ENCODE measurements at places on chromosomes 6 and 20.

- peak; percentile 20 for DNase-seq
Observed at GRCh38 chr6:154167126-154167525, 128.1 kb downstream of the OPRM1 start.

GRCh38 chr6:133887156-133887879 lies 1.6 kb upstream of the TCF21 start:
- peak; percentile 53 for DNase-seq

GRCh38 chr20:62898970-62899632 lies 27.2 kb downstream of the DIDO1 start:
- no peak for DNase-seq

- DNase-seq = no peak
Observed at GRCh38 chr20:36861625-36861874, 14.4 kb upstream of the TLDC2 start.

DNA sequence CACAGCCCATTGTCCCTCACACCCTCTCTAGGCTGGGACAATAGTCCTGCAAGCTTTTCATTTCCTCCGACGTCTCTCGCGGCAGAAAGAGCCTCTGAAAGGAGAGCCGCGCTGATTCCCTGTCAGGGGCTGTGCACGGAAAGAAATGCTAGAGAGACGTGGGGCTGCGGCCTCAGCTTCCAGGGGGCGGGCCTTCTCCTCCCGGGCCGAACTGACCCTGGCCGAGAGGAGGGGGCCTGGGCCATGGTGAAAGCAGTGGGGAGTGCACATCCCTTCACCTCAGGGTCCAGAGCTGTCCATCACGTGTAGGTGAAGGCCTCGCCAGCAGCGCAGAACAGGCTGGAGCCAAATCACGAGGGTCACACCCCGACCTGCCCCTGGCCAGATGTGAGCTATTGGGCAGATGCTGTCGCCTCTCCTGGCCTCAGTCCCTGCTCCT lies 220.4 kb downstream of the TAF4 start:
- no peak for DNase-seq

DNA sequence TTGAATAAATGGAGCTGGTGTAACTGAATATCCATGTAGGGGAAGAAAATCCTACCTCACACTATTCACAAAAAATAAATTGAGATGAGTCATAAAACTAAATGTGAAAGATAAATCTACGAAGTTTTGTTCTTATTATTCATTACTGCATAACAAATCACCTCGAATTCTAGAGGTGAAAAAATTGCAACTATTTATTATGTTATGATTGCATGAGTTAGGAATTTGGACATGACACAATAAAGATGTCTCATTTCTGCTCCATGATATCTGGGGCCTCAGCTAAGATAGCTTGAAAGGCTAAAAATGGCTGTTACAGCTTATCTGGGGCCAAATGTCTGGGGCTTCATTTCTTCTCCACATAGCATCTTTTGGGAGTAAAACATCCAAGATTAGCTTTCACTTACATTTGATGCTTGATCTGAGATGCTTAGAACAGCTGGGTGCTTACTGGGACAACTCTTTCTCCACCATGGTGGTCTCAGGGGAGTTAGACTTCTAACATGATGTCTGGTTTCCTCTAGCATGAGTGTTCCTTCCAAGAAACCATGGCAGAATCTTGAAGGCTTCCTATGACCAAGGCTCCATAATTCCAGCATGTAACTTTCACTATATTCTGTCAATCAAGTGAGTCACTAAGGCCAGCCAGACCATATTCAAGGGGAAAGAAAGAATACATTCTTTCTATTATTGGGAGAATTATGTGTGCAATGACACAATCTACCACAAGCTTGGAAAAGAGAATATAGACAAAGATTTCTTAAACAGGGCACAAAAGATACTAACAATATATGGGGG lies 30.1 kb downstream of the OR2B6 start:
- no peak for DNase-seq

DNA sequence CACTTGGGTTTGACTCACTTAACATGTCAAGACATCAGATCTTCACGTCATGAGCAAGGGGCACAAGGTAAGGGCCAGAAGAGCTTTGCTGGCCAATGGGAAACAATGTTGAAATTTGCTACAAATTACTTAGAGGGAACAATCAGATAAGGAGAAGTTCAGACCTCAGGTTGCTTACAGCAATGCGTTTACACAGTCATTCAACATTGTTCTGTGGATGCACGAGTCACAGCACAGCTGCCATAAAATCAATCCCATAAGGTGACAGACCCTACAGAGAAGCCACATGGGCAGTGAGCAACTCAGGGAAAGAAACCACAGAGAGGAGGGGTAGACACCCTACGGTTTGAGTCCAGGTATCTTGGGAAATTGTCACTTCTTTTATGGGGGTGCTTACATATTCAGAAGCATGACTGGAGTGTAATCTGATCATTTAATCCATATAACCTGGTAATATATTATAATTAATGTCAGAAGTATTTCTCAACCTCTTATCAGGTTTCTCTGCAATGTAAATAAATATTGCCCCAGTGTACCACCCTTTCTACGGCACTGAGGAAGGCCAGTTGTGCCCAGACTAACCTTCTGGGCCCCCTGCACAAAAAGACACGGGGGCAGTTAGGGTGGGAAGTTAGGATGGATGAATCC lies 2.3 kb upstream of the SLC22A2 start:
- no peak for DNase-seq

- peak; percentile 41 for DNase-seq
Observed at GRCh38 chr6:137094411-137095008, 49.7 kb upstream of the IL20RA start.

DNA sequence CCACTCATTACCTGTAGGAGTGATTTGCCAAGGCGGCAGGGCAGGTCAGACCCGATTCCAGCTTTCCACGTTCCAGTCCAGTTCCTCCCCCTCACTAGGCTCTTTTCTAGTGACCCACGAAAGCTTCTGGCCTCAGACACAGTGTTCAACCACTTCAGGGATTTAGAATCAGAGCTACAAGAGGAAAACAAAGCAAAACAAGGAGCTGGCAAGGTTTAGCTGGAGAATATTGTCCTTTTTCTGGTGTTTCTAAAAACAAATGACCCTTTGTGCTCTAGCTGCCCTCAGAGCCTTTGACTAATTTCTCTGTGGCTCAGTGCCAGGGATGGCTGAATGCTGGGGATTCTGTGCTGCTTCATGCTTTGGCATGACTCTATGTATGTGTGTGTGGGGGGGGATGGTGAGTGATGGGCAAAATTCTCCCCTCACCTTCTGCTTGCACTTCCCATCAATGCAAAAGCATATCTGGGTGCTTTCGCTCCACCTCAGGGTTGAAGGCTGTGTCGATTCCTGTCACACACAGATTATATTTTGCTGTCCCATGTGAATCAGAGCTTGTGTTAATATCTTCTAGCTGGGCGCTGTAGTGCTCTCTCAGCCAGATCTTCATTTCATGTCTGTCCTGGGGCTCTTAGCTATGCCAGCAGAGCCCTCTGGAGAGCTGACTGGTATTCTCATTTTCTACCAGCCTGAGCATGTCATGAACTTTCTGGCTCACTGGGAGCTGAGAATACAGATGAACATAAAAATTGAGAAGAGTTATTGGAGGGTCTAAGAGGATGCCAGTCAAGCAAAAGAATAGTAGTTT lies 19.3 kb upstream of the NEDD9 start:
- DNase-seq = no peak

- DNase-seq = no peak
Observed at GRCh38 chr6:142387997-142388815, 86.4 kb downstream of the ADGRG6 start.

GRCh38 chr6:119171864-119172588 lies 93.6 kb upstream of the FAM184A start:
- no peak for DNase-seq

- no peak for DNase-seq
Observed at GRCh38 chr20:3432844-3433243, 25.4 kb upstream of the DNAAF9 start.

DNA sequence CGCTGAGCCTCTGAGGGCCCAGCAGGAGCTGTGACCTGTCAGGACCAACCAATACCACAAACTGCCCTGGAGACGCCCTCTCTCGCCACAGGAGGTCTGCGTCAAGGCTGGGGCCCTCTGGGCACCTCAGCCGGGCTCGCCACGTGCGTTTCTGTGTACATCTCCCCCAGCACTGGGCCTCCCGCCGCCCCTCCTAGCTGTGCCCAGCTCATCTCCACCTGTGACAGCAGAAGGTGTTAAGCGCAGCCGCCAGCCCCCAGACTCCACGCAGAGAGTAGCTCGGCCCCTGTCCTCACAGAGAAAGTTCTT lies 91.4 kb downstream of the TAF4 start:
- DNase-seq = no peak

DNA sequence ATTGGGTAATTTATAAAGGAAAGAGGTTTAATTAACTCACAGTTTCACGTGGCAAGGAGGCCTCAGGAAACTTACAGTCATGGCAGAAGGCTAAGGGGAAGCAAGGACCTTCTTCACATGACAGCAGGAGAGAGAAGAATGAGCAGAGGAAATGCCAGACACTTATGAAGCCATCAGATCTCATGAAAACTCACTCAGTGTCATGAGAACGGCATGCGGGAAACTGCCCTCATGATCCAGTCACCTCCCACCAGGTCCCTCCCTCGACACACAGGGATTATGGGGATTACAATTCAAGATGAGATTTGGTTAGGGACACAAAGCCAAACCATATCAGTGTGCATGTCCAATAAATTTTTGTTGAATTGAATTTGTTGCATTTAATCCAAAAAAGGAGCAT lies 52.0 kb downstream of the ECT2L start:
- no peak for DNase-seq

GRCh38 chr6:134564705-134565104 lies 246.8 kb upstream of the SGK1 start:
- DNase-seq = peak; percentile 96

DNA sequence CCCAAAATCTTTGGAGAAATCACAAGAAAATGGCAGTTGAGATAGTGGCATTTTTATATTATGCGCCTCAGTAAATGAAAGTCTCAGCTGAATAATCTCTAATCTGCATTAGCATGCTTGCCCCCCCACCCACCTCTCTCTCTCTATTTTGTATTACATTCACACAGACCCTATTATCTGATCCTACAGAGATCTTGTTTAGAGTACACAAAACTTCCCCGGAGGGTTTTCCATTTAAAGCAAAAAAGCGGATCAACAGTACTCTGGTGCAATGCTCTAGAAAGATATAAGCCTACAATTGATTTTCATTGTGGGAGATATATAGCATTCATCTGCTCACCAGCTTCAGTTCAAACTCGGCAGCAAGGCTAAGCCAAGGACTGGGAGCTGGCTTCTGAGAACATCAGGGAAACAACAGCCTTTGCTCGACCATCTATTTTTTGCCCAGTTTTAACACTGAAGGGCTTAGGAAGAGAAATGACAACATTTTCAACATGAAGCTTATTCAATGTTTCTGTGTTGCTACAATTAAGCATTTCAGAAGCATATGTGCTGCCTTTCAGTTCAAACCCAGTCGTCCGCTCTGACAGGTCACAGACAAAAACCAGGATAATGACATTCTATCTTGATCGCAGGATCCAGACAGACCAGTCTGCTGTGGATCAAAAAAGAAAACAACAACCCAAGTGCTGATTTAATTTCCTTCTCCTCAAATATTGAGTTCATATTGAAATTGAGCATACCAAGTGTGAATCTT lies 137.6 kb upstream of the ATXN1 start:
- no peak for DNase-seq

GRCh38 chr6:135117413-135117968 lies 62.9 kb upstream of the HBS1L start:
- DNase-seq = no peak

- DNase-seq = no peak
Observed at GRCh38 chr6:13485303-13485702, 2.1 kb downstream of the GFOD1 start.

GRCh38 chr6:7050872-7051779 lies 56.6 kb upstream of the RREB1 start:
- no peak for DNase-seq

DNA sequence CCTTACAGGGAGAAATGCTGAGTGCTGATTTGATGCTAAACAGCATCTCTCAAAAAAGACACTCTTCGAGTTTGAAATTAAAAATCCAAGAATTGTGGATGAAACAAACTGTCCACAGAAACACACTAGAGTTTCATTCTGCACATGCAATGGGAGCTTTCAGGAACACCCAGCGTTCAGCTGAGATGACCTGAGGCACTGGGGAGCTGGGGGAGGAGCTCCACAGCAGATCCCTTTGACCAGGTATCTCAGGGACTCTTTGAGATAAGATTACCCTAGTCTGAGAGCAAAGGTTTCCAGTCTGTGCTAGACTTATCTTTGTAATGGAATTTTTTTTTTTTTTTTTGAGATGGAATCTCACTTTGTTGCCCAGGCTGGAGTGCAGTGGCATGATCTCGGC lies 70.8 kb upstream of the AGPAT4 start:
- no peak for DNase-seq

DNA sequence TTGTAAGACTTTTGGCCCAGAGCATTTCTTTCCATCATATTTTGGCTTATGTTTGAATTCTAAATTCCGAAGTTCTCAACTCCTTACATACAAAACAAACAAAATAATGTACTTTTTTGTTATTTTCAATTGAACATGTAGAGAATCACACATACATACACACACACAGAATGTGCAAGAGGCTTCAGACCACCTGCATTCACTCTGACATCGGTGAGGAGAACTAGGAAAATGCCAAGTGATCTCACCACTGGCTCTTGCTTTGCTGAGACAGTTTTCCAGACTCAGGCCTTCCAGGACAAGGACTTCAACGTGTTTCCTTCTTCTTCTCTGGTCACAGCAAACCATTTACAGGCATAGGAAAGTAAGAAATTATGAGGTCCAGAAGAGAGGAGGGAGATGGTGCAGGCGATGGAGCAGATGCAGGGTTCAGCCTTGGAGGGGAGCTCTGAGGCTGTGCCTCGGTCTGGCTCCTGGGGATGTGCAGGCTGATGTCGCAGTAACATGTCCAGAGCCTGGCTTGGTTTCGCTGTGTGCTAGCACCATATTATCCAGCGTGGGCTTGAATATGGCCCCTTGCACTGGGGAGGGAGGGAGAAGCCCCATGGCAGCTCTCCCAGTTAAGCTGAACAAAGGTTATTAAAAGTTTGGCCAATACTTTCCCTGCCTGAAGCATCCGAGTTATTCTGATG lies 93.4 kb downstream of the DACT2 start:
- DNase-seq = no peak

- DNase-seq = peak; percentile 14
Observed at GRCh38 chr6:153947808-153948447, 91.1 kb upstream of the OPRM1 start.

- no peak for DNase-seq
Observed at GRCh38 chr6:7176208-7176607, 68.4 kb downstream of the RREB1 start.

GRCh38 chr6:108589244-108589791 lies 28.6 kb downstream of the FOXO3 start:
- DNase-seq = no peak

GRCh38 chr20:51492167-51493092 lies 50.1 kb downstream of the NFATC2 start:
- DNase-seq = no peak

- no peak for DNase-seq
Observed at GRCh38 chr6:53159558-53159957, 10.9 kb upstream of the GCM1 start.

DNA sequence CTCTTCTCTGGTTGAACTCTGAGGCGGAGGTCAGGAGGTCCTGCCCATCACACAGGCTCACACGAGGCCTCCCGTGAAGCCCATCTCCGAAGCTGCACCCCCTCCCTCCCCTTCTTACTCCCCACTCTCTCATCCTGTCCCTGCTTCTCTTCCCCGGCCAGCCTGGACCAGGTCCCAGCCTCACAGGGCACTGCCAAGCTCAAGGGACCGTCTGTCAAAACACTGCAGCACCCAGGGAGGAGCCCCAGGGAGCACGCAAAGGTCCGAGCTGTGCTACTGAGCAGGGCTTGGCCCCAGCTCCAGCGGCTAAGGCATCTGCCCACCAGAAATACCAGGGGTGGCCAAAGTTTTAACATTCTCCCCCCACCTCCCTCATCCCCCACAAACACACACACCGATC lies 70.0 kb downstream of the PSMG4 start:
- no peak for DNase-seq

Measured in SHP77 treated with DMSO at 0.1 percent for 48 hours (cell line).